ENCODE measurements at places on chromosomes 6 and 20.

GRCh38 chr6:163199371-163199770 lies 215.1 kb upstream of the QKI start:
- no peak for DNase-seq

GRCh38 chr6:36076178-36077063 lies 48.8 kb downstream of the MAPK14 start:
- DNase-seq, result peak; percentile 46

GRCh38 chr6:145643760-145644159 lies 91.6 kb downstream of the EPM2A start:
- no peak for DNase-seq

GRCh38 chr6:41581381-41581991 lies 35.3 kb downstream of the FOXP4 start:
- DNase-seq, result no peak

DNA sequence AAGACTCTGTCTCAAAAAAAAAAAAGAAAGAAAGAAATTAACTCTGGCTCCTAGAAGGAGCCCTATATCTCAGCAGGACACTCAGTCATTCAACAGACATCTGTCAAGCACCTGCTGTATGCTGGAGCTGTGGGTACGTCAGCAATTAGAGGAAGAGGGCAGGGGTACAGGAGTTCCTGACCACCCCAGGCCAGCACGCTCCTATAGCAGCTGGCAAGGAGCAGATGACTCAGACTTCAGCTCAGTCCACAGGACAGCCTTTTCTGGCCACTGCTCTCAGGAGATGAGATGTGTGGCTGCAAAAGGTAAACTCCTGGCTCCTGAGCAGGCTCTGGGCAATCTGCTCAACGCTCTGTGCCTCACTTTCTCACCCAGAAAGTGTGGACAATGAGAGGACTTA lies 1.7 kb upstream of the RTEL1 start:
- DNase-seq, result no peak

- peak; percentile 17 for DNase-seq
Measured at GRCh38 chr6:84847390-84848160, 83.2 kb upstream of the TBX18 start.

- DNase-seq, result no peak
Measured at GRCh38 chr6:43966374-43966658, 160.9 kb downstream of the MRPL14 start.

- DNase-seq, result no peak
Measured at GRCh38 chr6:2937627-2938003, 33.8 kb downstream of the SERPINB6 start.

GRCh38 chr6:81849248-81849647 lies 96.8 kb upstream of the TENT5A start:
- no peak for DNase-seq

GRCh38 chr6:116106146-116106545 lies 5.5 kb downstream of the NT5DC1 start:
- no peak for DNase-seq

GRCh38 chr6:10719296-10719963 lies 3.4 kb upstream of the TMEM14C start:
- DNase-seq, result no peak

DNA sequence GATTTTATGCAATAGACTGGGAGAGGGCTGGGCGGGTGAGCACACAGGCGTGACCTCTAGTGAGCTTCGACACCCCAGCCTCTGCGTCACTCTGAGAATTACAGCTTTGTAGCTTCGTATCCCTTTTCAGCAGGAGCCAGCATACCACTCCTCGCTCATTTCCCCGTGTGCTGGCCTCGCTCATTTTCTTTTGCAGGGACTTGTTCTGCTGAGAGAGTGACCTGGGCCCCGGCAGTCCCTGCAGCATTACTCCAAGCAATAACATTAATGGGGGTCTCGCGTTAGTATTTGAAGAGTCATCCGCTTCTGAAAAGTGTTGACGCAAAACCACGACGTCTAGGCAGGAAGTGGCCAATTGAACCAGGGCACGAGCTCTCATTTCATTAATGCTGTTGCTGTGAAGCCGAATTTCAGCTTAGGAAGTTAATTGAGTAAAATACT lies 193.7 kb downstream of the QKI start:
- DNase-seq, result no peak

- no peak for DNase-seq
Measured at GRCh38 chr6:128807577-128807976, 75.4 kb upstream of the LAMA2 start.

GRCh38 chr6:125157725-125158124 lies 4.2 kb downstream of the TPD52L1 start:
- no peak for DNase-seq

DNA sequence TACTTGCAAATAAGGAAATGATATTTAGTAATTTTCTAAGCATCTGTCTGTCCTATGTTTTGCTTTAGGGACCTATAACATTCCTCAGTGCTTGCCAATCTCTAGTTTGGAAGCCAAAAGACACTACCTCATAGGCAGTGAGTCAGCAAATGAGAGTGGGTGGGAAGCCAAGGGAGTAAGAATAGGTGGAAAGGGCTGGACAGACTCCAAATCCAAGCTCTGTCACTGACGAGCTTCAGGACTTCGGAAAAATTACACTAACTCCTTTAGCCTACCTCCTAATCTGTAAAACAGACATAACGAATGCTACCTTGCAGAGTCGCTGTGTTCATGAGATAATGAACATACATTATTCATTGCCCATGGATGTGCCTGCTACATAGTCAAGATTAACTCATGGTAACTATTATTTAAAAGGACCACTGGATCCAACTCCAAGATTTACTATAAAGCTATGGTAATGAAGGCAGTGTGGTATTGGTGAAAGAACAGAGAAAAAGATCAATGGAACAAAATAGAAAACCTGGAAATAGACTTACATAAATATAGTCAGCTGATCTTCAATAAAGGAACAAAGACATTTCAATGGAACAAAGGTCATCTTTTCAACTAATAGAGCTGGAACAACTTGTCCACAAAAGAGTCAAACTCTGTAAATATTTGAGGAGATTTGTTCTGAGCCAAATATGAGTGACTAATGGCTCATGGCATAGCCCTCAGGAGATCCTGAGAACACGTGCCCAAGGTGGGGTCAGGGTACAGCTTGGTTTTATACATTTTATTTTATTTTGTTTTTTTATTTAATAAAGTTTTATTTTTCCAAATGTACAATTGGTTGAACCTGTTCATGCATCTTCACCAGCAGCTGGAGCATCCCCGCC lies 64.1 kb downstream of the FAM50B start:
- no peak for DNase-seq
